ENCODE measurements at places on chromosomes 13 and 19. TPM values are rescaled to one million over a fixed set of nuclear protein-coding genes. Genes with fewer than 3 reads are reported as not detected.

Gene CDX2
- total RNA-seq = not detected

Gene GPR4
- total RNA-seq = 0.14 TPM

Gene ZNF497
- 0.45 TPM for total RNA-seq

Gene FOSB
- 0.40 TPM for total RNA-seq

Gene TEX29
- not detected for total RNA-seq

Gene RAB20
- 5.7 TPM for total RNA-seq
